Breast epithelium (tissue), 4 donors: ENCODE measurements at places on chromosomes 12 and 14. TPM values are rescaled to one million over a fixed set of nuclear protein-coding genes. Genes with fewer than 3 reads are reported as not detected.

DNA sequence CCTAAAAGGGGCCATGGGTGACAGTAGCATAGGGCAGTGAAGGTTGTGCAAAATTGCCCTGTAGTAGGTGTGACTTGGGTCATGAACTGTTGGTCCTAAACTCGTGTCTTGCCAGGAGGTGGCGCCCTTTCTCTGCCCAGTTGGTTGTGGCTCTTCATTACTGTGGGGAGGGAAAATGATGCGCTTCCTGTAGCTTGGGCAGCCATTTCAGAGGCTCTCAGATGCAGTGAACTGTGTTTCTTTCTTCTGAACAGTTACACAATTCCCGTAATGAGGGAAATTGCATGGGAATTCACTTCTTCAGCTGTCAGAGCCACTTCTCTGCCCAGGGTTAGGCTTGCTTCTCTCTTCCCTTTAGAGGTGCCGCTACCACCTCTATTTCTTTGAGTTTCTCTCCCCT, 148.1 kb upstream of the NRXN3 start:
- no peak for DNase-seq

- no peak for DNase-seq
Observed at GRCh38 chr14:61567838-61568571, 127.3 kb upstream of the HIF1A start.

DNA sequence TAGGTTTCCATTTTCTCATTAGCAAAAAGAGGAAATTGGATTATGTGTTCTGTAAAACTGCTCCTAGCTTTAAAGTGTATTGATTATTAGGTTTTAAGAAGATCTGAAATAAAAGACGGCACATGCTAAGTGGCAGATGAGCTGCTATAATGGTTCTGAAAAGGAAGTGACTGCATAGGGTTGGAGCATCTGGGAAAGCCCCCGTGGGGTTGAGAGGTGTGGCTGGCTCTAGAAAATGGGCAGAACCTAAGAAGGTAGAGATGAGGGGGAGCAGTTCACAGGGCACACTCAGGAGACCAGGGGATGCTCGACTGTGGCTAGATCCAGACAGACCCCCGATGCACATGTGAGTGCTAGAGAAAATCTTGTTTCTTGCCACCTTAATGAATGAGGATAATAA, 1.9 kb downstream of the IFNG-AS1 start:
- no peak for DNase-seq

- DNase-seq = no peak
Observed at GRCh38 chr12:86727160-86727559, 471.0 kb upstream of the MGAT4C start.

DNA sequence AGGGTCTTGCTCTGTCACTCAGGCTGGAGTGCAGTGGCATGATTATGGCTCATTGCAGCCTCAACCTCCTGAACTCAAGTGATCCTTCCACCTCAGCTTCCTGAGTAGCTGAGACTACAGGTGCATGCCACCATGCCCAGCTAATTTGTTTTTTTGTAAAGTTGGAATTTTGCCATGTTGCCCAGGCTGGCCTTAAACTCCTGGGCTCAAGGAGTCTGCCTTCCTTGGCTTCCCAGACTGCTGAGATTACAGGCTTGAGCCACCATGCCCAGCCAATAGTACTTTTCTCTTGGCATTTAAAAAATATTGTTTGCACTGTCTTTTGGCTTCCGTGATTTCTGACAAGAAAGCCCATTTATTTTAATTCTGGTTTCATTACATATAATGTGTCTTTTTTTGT, 61.3 kb downstream of the DIP2B start:
- no peak for DNase-seq

DNA sequence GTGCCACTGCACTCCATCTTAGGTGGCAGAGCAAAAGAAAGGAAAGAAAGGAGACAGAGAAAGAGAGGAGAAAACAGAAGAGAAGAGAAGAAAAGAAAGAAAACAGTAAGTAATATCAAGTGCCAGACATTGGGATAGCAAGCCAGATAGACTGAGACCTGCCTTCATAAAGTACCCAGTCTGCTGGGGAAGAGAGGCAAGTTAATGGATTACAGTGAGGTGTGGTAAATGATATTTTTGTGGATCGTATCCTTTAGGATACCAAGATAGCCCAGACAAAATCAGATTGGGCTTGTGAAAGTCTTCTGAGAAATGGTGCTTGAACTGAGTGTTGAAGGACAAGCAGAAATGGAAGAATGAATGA, 1.5 kb upstream of the SPTSSA start:
- no peak for DNase-seq

DNA sequence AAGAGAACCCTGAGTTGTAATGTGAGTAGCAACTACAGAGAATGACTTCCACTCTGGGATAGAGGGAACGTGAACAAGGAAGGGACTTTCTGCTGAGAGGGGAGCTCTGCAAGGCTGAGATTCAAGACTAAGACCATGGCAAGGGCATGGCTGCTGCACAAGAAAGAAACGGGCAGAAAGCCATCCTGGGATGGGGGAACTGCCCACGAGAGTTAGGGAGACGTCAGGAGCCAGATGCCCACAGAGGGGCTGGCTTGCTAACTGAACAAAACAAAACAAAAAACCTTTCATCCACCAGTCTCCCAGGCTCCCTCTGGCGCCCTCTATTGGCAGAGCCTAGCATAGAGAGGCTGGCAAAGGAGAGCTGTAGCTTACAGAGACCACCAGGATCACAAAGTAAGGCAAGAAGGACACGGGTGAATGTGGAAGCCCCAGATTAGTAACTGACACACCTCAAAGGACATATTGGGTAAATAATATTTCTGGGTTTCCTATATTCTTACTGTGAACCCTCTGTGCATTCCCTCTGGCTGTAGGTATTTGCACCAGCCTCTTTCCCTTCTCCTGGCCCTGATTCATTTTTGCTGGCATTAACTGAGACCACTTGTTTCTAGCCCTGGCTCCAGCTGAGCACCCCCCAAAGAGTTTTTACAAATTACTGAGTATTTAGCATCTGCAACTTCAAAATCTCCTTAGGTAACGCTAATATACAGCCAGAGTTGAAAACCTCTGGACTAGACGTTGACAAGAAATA, 338.3 kb downstream of the EMP1 start:
- DNase-seq = no peak

DNA sequence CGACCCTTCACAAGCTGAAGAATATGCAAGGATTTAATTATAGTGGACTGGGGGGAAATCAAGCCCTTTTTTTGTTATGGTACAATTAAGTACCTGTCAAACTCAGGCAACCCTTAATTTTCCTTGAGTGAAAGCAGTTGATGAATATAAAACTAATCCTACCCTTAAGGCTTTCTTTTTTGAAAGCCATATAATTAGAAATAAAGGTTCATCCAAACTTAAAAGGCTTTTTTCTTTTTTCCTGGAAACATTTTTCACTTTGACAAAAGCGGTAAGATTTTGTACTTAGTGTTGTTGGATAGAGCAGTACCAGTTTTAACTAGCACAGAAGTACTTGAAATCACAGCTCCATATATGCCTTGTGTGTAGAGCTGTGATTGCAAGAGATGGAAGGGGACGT, 91.9 kb upstream of the MANSC4 start:
- DNase-seq = no peak

- no peak for DNase-seq
Observed at GRCh38 chr14:58587271-58587670, 50.5 kb upstream of the DACT1 start.

DNA sequence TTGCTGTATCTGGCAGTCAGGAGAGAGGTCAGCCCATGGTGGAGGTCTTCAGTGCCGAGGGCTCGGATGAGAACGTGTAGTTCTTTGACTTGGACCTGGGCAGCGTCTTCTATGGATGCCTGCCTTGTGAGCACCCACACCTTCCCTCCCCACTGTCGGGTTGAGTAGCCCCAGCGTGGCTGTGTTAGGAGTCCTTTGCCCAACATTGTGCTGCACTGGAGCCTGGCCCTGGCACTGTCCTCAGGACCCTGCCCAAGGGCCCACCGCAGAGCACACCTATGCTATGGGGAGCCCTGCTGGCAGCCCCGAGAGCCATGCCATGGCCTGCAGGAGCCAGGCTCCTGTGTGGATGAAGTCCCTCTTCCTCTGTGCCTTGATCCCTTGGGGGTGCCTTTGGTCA, 26.7 kb downstream of the SLC25A29 start:
- DNase-seq = no peak

- DNase-seq = no peak
Observed at GRCh38 chr12:121530600-121531355, 50.0 kb downstream of the KDM2B start.

DNA sequence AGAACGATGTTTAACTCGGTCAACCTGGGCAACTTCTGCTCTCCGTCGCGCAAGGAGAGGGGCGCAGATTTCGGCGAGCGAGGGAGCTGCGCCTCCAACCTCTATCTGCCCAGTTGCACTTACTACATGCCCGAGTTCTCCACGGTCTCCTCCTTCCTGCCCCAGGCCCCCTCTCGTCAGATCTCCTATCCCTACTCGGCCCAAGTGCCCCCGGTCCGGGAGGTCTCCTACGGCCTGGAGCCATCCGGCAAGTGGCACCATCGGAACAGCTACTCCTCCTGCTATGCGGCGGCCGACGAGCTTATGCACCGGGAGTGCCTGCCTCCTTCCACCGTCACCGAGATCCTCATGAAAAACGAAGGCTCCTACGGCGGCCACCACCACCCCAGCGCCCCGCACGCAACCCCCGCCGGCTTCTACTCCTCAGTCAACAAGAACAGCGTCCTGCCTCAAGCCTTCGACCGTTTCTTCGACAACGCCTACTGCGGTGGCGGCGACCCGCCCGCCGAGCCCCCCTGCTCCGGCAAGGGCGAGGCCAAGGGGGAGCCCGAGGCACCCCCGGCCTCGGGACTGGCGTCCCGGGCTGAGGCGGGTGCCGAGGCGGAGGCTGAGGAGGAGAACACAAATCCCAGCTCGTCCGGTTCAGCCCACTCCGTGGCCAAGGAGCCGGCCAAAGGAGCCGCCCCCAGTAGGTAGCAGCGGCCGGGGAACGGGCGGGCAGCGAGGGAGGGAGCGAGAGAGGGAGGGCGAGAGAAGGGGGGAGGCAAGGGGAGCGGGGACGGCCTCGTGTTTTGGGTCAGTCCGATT, 513 bp downstream of the HOXC11 start:
- DNase-seq = no peak

- no peak for DNase-seq
Observed at GRCh38 chr12:9866860-9867269, 2.3 kb downstream of the CLEC2B start.

- DNase-seq = no peak
Observed at GRCh38 chr12:111253213-111253612, 115.7 kb downstream of the PHETA1 start.

DNA sequence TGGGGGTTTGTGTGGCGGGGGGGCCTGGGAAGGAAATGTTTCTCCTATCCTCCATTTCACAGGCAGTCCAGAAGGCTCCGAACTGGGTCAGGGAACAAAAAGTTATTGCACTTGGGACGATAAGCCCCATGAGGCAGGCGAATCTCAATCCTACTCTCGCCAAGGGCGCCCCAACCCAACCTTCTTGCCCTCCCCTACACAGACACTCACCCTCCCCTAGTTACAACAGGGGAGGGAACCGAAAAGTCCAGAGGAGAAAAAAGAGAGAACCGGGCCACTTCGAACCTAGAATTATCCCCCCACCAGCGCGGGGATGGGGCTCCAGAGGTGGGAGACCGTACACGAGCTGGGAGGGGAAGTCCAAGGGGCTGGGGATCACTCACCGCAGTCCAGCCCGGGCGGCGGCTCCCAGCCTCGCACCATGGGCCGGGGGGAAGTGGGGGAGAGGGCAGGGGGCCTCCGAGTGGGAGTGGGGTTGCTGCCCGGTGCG, 357 bp downstream of the HOMEZ start:
- no peak for DNase-seq

- DNase-seq = peak; percentile 22
Observed at GRCh38 chr14:88667555-88668273, 104.9 kb downstream of the ZC3H14 start.

DNA sequence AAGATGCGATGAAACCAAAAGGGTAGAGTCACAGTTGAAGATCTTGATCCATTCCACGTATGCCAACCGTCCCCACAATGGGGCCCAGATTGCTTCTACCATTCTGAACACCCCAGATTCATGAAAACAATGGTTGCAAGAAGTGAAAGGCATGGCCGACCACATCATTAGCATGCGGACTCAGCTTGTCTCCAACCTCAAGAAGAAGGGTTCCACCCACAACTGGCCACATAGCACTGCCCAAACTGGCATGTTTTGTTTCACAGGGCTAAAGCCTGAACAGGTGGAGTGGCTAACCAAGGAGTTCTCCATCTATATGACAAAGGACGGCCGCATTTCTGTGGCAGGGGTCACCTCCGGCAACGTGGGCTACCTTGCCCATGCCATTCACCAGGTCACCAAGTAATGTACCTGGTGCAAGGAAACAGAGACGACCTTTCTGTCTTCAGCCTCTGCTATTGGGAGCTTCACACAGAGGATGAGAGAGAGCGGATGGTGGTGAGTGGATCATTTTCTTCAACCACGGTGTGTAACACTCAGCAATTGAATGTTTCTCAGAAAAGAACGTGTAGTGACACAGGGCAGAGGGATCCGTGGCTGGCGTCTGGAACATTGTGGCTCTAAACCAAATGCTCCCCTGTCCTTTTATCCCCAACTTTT, 26.8 kb upstream of the CLEC2D start:
- no peak for DNase-seq

GRCh38 chr12:123910057-123910456, 62.6 kb downstream of the CCDC92 start:
- no peak for DNase-seq

GRCh38 chr12:24661657-24662096, 287.2 kb downstream of the BCAT1 start:
- no peak for DNase-seq

GRCh38 chr14:71856199-71856919, 75.9 kb upstream of the RGS6 start:
- no peak for DNase-seq

DNA sequence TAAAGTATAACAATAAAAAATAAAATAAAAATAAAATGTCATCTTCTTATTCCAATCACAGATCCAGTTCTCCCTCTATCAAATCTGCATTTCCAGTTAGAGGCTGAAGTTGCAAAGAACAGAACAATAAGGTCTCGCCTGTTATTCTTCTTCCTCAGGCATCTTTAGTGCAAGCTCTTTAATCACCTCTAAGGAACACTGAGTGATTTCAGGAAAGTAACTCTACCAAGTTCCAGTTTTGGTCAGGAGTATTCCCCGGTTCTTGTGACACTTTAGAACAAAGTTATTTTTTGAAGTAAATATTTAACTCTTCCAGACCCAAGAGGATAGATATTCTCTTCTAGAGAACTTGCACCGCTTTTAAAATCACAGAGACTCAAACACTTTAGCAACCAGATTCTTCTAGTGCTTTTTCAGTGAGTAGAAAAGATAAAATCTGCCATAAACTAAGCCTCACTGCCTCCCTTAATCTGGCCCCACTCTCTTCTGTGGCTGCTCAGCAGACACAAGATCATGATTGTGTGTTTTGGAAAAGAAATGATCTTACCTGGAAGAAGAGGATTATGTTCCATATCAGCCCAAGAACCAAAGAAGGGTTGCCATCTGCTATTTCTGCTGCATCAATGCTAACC, 57.9 kb upstream of the DICER1 start:
- DNase-seq = no peak

- no peak for DNase-seq
Observed at GRCh38 chr14:97442363-97442762, 645.2 kb downstream of the VRK1 start.

GRCh38 chr12:1827826-1828805, 7.8 kb downstream of the LRTM2 start:
- DNase-seq = no peak

The KRT73 gene
- total RNA-seq = not detected

The SAMD15 gene
- 2.0 TPM for total RNA-seq

The FAM90A1 gene
- not detected for total RNA-seq

The CLEC2B gene
- 18.4 TPM for total RNA-seq

The MGP gene
- total RNA-seq = 5,040 TPM

The PLBD2 gene
- total RNA-seq = 15.4 TPM

The PPP1R3E gene
- 9.4 TPM for total RNA-seq

The FOXG1 gene
- total RNA-seq = not detected

The IL26 gene
- not detected for total RNA-seq

The EXOC5 gene
- 40.3 TPM for total RNA-seq

The KRT78 gene
- total RNA-seq = 2.0 TPM
